GM04503 (cell line): ENCODE measurements at places on chromosomes 5 and 9.

DNA sequence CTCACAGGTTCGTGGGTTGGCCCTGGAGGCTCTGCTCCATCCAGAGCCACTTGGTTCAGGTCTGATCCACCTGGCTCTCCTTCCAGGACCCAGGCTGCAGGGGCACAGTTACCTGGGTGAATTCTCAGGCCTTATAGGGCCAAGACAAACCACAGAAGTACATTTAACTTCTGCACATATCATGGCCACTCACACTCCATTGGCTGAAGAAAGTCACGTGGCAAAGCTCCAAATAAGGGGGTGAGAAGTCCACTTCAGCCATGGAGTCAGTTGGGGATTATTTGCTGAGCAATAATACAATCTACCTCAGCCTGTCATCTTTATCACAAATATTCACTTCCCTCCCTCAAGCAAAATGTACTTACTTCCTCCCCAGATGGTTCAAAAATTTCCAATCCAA lies 83.6 kb downstream of the MACROH2A1 start:
- no peak for DNase-seq

DNA sequence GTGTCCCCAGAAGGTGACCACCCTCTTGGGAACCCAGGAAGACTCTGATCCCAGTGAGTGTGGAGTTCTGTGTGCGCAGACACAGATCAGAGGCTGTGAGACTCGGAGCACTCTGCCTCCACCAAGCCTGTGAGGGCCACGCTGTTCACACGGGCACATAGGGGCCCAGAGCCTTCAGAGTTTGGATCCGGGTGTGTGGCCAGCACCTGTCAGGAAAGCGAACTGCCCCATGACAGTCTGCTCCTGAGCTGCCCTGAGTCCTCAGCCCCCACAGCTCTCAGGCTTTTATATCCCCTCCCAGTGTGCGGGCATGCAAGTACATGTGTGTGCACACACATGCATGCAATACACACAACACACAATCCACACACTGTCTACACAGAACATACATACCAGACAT lies 161.8 kb upstream of the IRX2 start:
- no peak for DNase-seq

- no peak for DNase-seq
Measured at GRCh38 chr5:135589152-135589551, 10.4 kb upstream of the CXCL14 start.

- no peak for DNase-seq
Measured at GRCh38 chr9:129038109-129038852, 1.9 kb downstream of the MIGA2 start.

DNA sequence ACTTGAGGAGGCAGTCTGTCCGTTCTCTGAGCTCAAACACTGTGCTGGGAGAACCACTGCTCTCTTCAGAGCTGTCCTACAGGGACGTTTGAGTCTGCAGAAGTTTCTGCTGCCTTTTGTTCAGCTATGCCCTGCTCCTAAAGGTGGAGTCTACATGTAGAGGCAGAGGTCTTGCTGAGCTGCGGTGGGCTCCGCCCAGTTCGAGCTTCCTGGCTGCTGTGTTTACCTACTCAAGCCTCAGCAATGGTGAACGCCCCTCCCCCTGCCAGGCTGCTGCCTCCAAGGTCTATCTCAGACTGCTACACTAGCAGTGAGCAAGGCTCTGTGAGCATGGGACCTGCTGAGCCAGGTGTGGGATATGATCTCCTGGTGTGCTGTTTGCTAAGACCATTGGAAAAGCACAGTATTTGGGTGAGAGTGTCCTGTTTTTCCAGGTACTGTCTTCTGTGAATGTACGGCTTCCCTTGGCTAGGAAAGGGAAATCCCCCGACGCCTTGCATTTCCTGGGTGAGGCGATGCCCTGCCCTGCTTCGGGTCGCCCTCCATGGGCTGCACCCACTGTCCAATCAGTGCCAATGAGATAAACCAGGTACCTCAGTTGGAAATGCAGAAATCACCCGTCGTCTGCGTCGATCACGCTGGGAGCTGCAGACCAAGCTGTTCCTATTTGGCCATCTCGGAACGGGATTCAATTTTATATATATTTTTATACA lies 58.5 kb downstream of the CNTRL start:
- no peak for DNase-seq

- no peak for DNase-seq
Measured at GRCh38 chr5:126675338-126675737, 74.6 kb downstream of the PHAX start.

GRCh38 chr5:113806904-113807303 lies 293.4 kb downstream of the YTHDC2 start:
- DNase-seq: no peak

DNA sequence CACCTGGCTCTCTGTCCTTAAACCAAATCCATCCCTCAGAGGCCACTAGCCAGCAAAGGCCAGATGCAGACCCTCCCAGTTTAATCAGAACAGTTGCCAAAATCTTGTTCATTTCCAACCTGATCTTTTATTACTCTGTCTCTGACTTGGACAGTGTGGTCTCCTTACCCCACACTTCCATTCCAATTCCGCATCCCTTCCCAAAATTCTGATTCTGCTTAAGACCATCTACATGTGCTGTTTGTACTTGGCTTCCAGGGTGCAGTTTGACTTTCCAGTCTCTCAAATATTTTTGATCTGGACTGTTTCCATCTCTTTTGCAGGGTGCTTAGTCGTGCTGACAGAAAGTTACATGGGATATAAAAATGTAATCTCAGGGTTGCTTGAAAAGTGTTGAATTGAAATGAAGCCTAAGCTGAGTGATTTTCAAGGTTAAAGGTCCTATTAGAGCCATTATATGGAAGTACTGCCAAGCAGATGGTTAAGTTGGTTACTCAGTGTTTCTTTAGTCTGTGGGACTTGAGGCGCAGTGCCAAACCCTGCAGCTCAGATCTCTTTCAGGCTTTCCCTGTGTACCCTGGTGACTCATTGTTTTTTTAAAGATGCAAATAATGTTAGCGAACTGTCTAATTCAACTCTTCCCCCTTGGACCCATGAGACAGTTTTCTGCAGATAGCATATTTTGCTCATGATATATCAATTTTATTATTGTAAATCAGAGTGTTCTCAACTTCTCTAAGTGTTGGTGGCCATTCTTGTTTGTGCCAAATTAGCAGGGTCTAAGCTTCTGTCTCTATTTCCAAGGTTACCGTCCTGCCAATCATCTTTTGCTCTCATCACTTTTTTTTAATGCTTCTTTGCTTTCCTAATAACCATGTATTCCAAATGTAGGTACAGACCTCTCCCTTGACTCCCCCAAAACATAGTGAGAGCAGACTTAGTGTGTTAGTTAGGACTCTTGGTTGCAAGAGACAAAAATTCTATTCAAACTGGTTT lies 18.2 kb upstream of the DCP2 start:
- peak; percentile 80 for DNase-seq

DNA sequence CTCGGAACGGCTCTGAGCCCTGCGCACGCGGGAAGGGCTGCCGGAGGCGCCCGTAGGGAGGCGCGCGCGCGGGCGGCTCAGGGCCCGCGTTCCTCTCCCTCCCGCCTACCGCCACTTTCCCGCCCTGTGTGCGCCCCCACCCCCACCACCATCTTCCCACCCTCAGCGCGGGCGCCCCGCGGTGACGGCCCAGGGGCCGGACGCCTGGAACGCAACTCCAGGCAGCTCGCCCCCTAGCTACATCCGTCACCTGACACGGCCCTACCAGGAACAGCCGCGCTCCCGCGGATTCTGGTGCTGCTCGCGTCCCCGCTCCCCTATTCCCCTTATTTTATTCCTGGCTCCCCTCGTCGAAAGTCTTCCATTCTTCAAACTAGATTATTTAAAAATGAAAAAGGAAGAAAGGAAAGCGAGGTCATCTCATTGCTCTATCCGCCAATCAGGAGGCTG lies at the start of gene CDKN2B-AS1:
CDKN2B-AS1 (plus strand) TSS at position 236 of the 450 bp plus-strand sequence.
- no peak for DNase-seq

DNA sequence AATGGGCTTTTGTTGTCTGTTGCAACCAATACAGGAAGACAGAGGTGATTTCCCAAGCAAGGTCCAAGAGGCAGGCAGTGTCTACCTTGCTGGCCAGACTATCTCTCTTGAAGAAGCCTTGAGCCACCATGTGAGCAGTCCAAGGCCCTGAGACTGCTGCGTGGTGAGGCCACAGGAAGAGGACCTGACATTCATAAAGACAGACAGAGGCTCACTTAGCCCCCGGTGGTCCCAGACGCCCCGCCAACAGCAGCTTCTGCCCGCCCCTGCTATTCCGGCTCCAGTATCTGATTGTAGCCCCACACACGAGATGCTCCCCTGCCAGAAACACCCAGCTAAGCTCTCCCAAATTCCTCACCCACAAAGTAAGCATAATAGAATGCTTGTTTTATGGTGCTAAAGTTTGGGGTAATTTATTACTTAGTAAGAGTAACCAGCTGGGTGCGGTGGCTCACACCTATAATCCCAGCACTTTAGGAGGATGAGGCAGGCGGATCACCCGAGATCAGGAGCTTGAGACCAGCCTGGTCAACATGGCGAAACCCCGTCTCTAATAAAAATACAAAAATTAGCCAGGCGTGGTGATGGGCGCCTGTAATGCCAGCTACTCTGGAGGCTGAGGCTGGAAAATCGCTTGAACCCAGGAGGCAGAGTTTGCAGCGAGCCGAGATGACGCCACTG lies 22.8 kb upstream of the FUBP3 start:
- DNase-seq: no peak

GRCh38 chr5:168972731-168973130 lies 328.2 kb downstream of the SLIT3 start:
- no peak for DNase-seq

- no peak for DNase-seq
Measured at GRCh38 chr9:122113574-122113973, 20.5 kb upstream of the TTLL11 start.

GRCh38 chr5:125181955-125182354 lies 435.5 kb upstream of the ZNF608 start:
- no peak for DNase-seq

DNA sequence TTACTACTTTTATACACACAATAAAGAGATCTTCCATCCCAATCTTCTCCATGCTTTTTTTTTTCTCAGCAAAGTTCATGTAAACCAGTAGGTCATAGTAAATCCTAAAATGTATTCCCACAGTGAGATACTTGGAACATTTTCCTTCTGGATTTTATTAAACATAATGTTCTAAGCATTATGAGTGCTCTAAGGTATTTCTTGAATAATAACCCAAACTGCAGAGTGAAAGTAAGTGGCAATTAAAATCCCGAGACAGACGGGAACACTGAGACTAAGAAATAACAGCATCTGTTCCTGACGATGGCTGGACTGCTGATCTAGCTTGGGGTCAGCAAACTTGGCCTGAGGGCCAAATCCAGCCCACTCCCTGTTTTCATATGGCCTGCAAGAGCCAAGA lies 359.8 kb downstream of the ARL15 start:
- no peak for DNase-seq

DNA sequence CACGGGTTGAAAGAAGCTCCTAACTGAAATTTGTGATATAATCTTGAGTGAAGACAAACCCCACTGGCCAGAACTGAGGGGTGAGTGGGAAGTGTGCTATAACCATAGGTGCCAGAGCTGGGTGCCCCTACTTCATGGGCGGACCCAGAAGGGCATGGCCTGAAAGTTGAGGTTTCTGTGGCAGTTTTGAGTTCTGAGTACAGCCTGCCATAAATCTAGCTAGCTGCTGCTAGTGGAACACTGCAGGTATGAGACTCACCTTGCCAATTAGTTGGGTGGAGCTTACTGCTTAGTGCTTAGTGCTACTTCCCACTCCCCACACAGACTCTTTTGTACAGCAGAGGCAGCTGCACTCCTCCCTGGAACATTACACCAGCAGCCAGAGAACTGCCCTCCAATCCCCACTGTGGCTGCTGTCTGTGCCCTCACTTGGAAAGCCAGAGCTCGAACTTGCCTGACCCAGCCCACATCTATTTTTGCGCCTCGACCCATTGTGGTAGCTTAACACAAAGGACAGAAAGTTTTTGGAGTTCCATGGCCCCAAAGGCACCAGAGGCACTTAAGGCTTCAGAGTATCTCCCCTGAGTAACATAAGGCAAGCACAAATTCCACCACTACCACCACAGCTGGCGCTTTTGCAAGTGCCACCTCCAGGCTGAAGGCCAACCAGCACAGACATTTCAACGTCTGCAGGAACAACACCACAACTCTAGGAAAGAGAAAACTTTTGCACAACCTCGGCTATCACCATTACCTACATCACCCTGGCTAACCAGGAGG lies 27.1 kb upstream of the PTGER4 start:
- DNase-seq: no peak

DNA sequence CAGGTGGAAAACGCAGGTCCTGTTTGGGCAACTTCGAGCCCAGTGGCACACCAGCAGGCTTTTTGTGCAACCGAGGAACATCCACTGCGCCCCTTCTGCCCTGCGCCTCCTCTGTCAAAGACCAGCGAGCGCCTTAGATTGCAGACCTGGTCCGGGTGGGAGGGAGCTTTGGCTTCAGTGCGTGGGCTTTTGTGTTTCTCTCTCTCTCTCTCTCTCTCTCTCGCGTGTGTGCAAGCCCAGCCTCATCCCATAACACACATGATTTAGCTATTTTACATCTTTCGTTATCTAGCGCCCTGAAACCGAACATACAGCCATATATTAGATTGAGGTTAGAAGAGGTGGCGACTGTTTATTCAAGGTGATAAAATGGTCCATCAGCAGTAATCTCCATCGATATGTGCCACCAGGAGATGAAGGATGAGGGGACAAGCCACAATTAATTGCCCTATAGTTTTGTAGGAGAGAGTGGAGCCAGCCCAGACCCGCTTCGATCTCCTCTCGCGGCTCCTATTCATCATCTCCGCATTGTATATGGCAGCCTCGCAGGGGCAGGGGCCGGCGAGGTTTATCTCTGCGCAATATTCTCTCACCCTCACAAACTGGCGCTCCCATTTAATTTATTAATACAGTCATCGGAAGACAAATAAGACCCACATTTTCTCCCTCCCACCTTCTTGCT lies 5.3 kb downstream of the PRDM6 start:
- DNase-seq: no peak

- peak; percentile 27 for DNase-seq
Measured at GRCh38 chr5:95631991-95632675, 12.2 kb downstream of the GPR150 start.

DNA sequence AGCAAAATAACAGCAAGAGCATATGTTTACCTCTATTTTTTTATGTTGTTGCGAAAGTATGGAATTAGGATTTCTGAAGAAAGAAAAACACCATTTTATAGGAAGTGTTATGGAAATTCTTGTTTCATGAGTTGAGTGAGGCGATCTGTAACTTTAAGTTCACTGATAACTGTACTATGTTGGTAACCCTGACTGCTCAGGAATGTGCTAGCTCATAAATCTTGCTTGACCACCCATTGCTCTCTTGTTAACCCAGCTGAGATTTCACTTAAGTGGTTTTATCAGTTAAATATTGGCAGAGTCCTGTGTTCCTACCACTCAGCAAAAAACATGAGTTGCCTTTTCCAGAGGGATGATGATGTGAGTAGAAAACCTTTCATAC lies 91.1 kb upstream of the STARD4 start:
- no peak for DNase-seq

DNA sequence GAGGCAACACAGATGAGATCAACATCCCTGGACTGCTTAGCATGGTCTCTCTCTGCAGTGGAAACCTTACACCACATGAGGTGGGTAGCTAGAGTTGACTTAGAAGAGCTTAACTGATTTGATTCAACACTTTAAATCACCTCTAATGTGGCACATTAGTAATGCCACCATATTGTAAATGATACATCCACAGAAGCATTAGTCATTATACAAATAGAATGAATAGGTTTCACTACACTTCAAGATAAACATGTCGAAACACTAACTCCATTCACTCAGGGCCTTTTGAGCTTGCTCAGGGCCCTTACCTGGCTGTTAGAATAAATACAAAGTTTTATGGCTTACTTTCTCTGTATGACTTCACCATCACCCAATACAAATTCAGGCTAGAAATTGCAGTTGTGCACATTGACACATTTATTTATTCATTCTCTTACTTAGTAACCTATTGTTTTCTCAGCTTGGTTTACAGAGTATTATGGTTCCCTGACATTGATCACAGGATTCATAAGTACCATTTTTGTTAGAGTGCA lies 9.3 kb upstream of the SMAD5 start:
- no peak for DNase-seq
